H54 (cell line): ENCODE measurements at places on chromosomes 4 and X.

GRCh38 chrX:7263961-7264360 lies 116.0 kb upstream of the PUDP start:
- no peak for DNase-seq

DNA sequence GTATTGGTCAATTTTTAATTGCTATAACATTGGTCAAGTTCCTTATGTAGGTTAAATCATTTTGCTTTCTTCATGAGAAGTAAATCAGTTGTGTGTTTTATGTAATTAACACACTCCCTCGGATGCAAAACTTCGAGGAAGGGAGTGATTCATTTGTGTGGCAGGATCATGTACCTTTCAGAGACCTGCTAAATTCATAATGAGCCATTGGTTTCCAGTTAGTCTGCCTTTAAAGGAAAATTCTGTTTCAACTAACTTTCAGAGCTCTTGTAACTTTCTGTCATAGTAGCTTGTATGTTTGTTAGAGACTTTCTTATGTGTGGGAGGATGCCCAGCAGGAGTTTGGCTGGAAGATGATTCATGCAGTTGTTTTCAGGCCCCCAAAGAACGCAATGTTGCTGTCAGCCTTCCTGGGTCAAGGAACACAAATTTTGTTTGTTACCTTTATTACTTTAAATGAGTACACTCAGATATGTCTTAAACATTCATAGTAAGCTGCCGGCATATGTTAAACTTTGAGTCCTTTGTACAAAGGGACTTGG lies 72.1 kb downstream of the GPR101 start:
- DNase-seq = no peak

GRCh38 chr4:47235721-47236120 lies 204.4 kb downstream of the GABRB1 start:
- DNase-seq = no peak

DNA sequence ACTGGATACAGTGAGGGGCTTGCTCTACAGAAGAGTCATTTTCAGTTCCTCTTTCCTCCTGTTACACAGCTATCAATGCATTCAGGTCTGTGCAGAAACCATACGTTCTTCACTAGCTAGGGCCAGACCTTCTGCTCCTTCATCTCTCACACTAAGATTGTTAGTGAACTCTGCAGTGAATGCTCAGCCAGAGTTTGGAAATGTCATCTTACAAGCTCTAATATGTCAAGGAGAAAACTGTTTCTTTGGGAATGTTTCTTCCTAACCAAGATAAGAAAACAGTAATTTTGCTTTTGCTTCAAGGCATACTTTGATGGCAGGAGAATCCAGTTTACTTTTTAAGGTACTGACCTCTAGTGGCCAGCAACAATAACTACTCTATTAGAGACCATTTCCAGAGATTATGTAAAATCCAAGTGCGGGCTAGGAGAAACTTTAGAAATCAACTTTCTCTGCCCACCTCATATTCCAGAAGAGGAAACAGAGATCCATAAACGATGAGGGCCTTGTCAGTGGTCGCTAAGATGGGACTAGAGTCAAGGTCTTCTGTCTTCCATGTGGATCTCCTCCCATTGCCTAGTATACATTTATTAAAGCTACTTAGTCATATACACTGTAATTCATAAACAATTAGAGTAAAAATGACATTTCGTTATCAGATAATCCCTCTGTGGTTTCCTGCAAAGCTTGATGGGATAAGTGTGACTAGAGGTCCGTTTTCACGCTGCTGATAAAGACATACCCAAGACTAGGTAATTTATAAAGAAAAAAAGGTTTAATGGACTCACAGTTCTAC lies 12.1 kb upstream of the CC2D2A start:
- no peak for DNase-seq

GRCh38 chr4:87097075-87097474 lies 123.3 kb downstream of the KLHL8 start:
- no peak for DNase-seq

GRCh38 chr4:113657586-113658233 lies 103.8 kb downstream of the CAMK2D start:
- no peak for DNase-seq

GRCh38 chr4:75880278-75880677 lies 22.0 kb downstream of the PPEF2 start:
- no peak for DNase-seq

GRCh38 chrX:114028907-114029662 lies 554.8 kb upstream of the HTR2C start:
- DNase-seq = no peak

- DNase-seq = no peak
Observed at GRCh38 chr4:165779950-165780670, 92.9 kb upstream of the TLL1 start.

DNA sequence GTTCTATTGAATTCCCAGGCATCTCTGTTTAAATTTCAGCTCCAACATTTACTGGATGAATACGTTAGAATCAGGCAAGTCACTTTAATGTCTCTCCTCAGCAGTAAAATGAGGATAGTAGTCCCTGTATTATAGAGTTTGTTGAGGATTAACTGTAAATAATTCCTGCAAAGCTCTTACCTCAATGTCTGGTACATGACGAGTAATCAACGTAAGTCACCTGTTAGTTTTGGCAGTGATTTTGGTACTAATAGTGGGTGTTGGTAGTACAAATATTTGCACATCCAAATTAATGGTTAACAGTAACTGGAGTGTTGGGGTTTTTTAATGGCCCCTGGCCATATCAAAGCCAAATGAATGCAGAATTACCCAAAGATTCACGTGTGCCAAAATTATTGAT lies 189.8 kb upstream of the GALNT7 start:
- no peak for DNase-seq

GRCh38 chrX:85544609-85545008 lies 165.1 kb upstream of the POF1B start:
- no peak for DNase-seq

DNA sequence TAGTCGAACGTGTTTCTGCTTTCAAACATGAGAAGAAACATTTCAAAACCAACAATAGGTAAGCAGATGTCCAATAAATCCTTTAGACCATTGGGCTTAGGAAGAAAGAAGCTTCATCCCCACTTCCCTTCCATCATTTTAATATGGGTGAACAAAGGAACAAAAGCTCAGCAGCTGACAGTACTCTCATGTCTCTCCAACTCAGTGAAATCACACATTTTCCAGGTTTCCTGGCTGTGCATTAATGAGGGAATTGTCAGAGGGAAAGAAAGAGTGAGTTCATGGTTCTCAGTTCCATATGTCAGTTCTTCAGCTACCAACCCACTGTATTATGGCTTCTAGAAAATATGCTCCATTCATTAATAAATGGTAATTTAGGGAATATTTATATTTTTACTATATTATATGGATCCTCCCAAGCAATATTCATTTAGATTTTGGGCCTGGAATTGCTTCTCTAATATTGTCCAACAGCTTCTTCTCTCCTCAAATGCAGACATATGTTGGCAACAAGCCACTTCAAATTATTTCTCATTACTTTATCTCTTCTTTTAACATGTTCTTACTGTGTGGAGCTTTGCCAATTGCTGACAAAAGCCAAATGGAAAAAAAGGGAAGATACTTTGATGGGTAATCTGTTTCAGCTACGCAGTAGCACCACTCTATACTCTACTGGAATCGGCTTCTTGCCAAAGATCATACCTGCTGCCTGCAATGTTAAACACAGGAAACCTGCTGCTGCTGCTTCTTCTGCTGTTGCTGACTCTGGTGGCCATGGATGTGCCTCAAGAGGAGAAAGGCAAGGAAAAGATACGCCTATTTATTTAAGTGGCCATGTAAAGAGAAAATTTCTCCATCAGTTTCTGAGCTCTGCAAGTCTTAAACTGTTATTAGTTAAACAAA lies 1757.6 kb downstream of the ARAP2 start:
- DNase-seq = no peak

DNA sequence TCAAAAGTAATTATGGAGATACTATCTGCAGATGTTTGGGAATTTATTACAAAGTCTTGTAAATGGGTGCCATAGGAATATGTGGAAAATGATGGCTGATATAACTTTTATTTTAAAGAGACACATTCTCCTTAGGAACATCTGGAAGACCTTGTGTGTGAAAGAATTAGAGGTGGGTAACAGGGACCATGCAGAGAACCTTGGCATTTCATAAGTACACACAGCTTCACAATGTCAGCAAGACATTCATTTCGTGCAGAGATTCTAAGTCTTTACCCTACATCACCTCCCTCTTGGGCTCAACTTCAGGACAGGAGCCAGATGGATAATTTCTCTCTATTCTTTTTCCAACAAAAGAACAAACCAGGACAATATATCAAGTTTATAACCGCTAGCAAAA lies 458.1 kb upstream of the INTU start:
- no peak for DNase-seq
